ENCODE measurements at places on chromosomes 3 and 15.

- DNase-seq, result no peak
Observed at GRCh38 chr15:31271711-31272557, 54.7 kb upstream of the KLF13 start.

DNA sequence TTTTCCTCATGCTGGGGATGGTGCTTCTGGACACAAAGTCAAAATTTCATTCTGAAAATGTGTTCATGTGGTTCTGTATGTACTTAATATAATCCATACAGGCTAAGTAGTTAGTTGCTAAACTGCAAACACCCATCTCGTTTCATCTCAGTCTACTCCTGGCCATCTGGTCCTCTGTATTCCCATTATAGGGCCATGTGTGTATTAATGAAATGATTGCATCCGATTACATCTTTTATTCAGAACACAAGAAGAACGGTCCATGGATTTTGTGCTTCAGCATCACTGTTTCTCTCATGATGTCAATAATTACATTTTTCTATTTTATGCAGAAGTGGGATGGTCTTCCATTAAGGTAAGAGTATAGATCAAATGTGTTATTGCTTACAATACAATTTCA lies 6.1 kb upstream of the GJD2 start:
- no peak for DNase-seq

DNA sequence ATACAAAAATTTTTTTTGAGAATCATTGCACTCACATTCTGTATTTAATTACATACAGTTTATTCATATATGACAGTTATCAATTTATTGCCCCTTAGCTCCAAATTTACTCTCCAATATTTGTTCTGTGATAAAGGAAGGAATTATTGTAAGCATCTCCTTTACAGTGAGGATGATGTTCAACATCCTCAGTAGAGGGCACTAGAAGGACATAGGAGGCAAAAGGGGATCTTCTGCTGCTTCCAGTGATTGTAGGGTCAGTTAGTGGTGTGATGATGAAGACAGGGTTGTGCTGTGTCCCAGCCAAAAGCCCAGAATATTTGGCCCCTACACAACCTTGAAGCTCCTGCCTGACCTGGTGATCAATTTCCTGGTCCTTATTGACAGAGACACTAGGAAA lies 89.9 kb upstream of the DCBLD2 start:
- no peak for DNase-seq

- DNase-seq, result no peak
Observed at GRCh38 chr15:69603369-69604071, 150.9 kb downstream of the RPLP1 start.

- DNase-seq, result peak; percentile 58
Observed at GRCh38 chr3:104990758-104991157, 376.0 kb upstream of the ALCAM start.

DNA sequence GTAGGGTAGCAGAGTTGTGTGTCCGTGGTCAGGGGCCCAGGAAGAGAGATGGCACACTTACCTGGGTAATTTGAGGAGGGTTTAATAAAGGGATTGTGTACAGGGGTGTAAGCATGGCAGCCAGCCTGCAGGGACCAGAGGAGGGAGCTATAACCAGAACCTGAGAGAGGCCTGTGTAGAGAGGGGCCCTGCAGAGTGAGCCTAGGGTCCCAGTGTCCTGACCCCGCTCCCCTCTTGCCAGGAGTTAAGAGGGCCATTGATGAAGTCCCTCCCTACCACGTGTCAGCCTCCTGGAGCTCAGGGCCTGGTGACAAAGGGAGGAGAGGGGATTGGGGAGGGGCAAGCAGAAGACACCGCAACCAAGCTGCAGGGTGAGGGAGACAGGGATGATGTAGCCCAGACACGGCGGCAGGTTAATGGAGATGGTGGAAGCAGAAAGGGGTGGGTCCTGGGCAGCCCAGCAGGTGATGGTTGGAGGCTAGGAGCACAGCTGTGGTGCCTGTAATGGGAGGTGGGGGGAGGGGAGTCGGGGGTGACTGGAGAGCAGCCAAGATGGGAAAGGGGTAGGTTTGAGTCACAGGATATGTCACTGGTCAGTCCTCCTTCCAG lies 165.4 kb upstream of the TOPAZ1 start:
- DNase-seq, result no peak

DNA sequence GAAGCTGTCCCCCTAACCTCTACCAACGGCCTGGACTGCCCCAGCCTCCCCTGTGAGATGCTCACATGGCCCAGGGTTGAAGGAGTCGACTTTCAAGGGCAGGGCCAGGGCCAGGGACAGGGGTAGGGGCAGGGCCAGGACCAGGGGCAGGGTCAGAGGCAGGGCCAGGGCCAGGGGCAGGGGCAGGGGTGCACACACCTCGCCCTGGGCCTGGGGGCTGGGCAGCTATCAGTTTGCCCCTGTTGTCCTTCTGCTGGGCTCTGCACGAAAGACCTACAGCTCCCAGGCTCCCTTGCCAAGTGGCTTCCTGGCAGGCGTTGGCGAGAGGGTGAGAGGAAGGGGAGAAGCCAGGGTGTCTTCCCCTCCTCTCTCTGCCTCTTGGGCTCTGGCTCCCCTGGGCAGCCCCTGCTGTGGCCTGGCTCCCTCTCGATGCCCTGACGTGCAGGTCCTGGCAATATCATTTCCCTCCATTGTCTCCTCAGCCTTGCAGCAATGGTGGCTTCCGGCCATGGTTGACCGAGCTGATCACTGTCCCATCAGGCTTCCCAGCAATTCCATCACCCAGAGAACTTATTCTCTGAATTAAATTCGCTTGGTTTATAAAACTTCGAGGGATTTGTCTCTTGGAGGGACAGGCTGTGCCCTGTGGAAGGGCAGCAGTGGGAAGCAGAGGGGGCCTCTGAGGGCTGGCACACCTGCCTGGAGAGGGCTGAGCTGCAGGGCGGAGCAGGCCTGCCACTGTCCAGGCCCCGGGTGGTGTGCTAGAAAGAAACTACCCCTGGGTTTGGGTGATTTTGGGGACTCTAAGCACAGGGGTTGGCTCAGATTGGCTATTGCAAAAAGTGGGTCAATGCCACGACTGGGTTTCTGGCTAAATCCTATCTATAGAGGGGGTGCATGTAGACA lies 13.9 kb downstream of the PRR23E start:
- DNase-seq, result no peak

- DNase-seq, result no peak
Observed at GRCh38 chr15:85672332-85673084, 122.2 kb downstream of the KLHL25 start.

Data from RKO (cell line).